Activated CD4-positive, alpha-beta T cell treated with anti-CD3 and anti-CD28 coated beads, Interleukin-2, amount 10 ng/mL, durations not matched to agents 7 days and 5 days (primary cell): ENCODE measurements at places on chromosomes 1 and 21. TPM values are rescaled to one million over a fixed set of nuclear protein-coding genes. Genes with fewer than 3 reads are reported as not detected.

The POFUT2 gene
- 19.0 TPM for total RNA-seq

The HSPB7 gene
- not detected for total RNA-seq

- no peak overlapping the region for H3K27ac ChIP-seq
- H3K4me1 ChIP-seq: no peaks in the 10 kb centered on the region
- DNase-seq: no peak
- no peaks in the 10 kb centered on the region for H3K36me3 ChIP-seq
Measured at GRCh38 chr1:35377555-35377954, 109.0 kb downstream of the ZMYM4 start.

- H3K36me3 ChIP-seq: no peaks in the 10 kb centered on the region
- H3K4me1 ChIP-seq: peaks cover 50% of the 10 kb centered on the region
- H3K27ac ChIP-seq: no peak overlapping the region
- DNase-seq: no peak
- no peak overlapping the region for H3K4me3 ChIP-seq
Measured at GRCh38 chr1:15350551-15351200, 59.0 kb upstream of the EFHD2 start.

DNA sequence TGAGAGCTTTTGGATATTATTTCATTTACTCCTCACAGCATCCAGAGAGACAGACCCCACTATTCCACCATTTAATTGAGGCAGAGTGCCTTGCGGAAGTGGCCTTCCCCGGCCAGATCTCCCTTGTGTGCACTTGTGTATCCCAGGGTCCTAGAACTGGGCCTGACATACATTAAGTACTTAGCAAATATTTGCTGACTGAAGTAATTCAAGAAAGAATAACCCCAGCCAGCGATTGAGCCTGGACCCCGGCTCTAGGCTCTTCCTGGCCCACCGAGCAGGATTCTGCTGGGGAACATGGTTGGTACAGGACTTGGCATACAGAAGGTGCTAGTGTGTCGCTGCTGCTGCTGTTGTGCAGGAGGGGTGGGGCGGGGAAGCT is 8.4 kb downstream of the DMRTA2 start:
- H3K27me3 ChIP-seq: peaks cover 69% of the 10 kb centered on the region
- H3K36me3 ChIP-seq: peaks cover 3% of the 10 kb centered on the region
- H3K27ac ChIP-seq: no peak overlapping the region
- no peak overlapping the region for H3K4me3 ChIP-seq
- H3K4me1 ChIP-seq: peaks cover 7% of the 10 kb centered on the region

- no peaks in the 10 kb centered on the region for H3K4me1 ChIP-seq
- DNase-seq: no peak
- H3K27me3 ChIP-seq: peaks cover 5% of the 10 kb centered on the region
- H3K36me3 ChIP-seq: no peaks in the 10 kb centered on the region
- H3K27ac ChIP-seq: no peak overlapping the region
Measured at GRCh38 chr1:158457246-158457645, 4.4 kb upstream of the OR10K1 start.

DNA sequence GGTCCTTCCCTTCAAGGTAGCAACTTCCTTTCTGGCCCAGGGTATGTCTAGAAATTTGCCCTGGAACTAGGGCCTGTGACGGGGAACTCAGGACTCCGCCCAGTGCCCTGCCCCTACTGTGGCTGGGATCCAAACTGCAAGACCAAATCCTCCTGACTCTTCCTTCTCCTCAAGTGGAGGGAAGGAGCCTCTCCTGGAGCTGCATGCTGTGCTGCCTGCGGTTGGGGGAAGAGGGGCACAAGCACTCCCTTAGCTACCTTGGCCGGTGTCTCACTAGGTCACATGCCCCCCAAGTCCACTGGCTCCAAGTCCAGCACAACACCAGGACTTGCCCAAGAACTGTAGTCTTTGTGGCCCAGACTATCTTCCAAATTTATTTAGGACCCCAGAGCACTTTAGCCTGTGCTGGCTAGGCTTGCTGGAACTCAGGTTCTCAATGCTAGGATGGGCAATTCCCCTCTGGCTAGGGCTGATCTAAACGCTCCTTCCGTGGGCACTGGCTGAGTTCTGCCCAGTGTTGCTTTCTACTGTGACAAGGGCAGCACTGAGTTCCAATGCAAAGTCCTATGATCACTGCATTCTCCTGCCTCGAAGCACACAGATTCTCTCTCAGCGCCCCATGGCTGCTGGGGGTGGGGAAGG is 12.2 kb downstream of the ADSS2 start:
- DNase-seq: no peak
- no peak overlapping the region for H3K4me3 ChIP-seq
- H3K4me1 ChIP-seq: peaks cover 25% of the 10 kb centered on the region
- no peaks in the 10 kb centered on the region for H3K27me3 ChIP-seq

- no peaks in the 10 kb centered on the region for H3K36me3 ChIP-seq
- no peaks in the 10 kb centered on the region for H3K4me1 ChIP-seq
- no peak for DNase-seq
- H3K27me3 ChIP-seq: no peaks in the 10 kb centered on the region
- no peak overlapping the region for H3K27ac ChIP-seq
- H3K4me3 ChIP-seq: no peak overlapping the region
Measured at GRCh38 chr21:26597981-26598380, 24.9 kb upstream of the CYYR1 start.
